NCI-H1105 treated with DMSO at 0.1 percent for 48 hours (cell line): ENCODE measurements at places on chromosomes 11 and 22.

DNA sequence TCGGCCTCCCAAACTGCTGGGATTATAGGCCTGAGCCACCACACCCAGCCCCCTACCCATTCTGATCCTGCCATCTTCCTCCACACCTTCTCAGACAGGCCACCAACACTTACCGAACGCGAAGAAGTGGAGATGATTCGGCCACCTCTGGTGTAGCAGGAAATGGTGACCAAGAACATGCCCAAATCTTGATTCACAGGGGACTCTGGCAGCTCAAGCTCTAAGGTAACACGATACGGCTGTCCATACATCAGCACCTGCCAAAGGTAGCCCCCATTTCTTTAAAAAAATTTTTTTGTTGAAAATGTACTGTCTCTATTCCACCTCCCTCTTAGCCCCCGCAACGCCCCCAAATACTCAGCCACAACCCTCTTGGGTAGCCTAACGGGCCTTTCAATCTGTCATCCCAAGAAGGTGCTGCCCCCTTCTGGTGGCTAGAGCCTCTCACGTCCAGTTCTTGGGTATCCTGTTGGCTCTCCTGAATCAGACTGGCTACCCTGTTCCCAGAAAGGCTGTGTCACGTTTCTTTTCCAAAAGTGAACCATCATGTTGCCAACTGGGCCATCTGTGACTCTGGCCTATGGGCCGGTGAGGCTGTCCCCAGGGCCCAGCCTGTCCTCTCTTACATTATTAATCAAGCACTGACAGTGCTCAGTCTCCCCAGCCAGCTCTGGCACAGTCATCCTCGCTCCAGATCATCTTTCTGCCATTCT is 5.3 kb upstream of the LRRN4CL start:
- DNase-seq = peak; percentile 58

- no peak for DNase-seq
Measured at GRCh38 chr22:49979587-49980264, 19.2 kb downstream of the PIM3 start.

- no peak for DNase-seq
Measured at GRCh38 chr22:35537232-35537631, 3.4 kb upstream of the RASD2 start.

DNA sequence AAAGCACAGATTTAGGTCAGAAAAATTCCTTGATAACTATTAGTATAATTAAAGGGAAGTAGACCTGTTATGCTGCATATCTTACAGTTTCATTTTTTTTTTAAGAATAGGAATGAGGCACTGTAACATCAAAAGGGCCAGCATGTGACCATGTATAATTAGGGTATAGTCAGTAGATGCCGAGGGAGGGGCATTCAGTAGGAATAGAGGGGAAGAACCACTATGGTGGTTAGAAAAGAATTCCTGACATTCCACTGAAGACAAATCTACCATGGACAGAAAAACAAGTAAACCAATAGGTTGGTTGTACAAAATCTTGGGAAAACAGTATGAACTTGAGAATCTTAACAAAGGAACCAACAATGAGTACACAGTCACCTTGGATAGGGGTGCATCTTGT is 78.4 kb upstream of the CCDC179 start:
- DNase-seq = no peak

GRCh38 chr22:42860968-42861367 is 3.9 kb upstream of the ARFGAP3 start:
- peak; percentile 58 for DNase-seq

DNA sequence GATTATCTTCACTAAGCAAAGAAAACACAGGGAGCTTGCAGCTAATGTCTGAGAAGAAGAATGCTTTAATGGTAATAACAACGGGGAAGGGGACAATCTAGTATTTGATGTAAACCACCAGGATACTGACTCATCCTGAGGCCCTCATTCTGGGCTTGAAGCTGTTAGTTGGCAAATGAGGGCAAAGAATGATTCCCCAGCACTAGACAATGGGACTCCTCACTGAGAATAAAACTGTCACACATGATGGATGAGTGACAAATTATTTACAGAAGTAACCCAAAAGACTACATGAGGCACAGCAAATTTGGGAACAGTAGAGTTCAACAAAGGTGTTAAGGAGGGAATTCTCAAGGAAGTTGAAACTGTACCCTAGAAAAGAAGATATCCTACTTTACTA is 76.3 kb downstream of the FAM168A start:
- no peak for DNase-seq

DNA sequence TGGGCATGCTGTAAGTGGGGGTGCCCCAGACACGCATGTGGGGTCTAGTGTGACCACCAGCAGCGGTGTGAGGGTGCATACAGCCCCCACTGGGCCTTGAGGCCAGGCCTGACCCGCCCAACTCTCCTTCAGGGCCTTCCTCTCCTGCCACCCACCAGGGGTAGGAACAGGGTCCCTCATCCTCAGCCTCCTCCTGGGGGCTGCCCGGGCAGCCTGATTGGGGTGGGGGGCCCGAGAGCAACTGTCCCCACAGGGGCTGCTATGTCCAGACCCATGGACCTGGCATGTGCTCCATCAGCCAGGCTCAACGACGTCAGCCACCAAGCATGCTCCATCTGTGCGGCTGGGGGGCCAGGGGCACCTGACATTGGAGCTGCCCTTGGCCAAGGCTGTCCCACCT is 27.2 kb downstream of the RTN4R start:
- DNase-seq = no peak

DNA sequence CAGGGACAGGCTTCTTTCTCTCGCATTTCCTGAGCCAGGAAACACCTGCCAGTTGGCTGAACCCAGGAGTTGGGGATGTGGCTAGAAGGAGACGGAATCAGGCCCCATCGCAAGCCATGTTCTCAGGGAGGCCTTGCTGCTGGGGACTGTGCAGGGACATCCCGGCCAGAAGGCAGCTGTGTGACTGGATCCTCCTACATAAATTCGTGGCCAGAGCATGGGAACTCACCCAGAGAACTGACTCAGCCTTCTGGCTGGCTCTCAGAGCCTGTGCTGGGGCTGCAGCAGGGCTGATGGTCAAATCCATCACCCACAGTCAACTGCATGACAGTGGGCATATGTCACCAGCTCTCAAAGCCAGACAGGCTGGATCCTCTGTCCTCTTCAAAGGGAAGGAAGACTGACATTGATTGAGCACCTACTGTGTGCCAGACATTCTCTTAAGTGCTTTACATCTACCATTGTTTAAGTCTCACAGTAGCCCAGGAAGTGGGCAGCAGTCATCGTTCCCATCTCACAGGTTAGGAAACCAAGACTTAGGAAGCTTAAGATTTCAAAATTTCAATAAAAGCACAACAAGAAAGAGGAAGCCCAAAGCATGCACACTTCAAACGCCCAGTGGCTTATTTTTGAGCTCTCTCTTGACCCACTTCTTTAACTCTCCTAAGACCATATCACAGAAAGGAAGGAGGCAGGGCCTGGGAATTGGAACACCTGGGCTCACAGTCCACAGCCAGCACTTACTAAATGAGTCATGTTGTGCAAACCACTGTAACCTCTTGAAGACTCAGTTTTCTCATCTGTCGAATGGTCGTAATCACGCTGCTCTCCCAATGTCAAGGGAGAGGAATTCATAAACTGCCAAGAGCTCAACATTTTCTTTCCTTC is 30.9 kb upstream of the CACNG2 start:
- no peak for DNase-seq

GRCh38 chr11:74257959-74258553 is 53.4 kb downstream of the P4HA3 start:
- no peak for DNase-seq

- DNase-seq = no peak
Measured at GRCh38 chr11:71946144-71946571, 17.3 kb downstream of the RNF121 start.

DNA sequence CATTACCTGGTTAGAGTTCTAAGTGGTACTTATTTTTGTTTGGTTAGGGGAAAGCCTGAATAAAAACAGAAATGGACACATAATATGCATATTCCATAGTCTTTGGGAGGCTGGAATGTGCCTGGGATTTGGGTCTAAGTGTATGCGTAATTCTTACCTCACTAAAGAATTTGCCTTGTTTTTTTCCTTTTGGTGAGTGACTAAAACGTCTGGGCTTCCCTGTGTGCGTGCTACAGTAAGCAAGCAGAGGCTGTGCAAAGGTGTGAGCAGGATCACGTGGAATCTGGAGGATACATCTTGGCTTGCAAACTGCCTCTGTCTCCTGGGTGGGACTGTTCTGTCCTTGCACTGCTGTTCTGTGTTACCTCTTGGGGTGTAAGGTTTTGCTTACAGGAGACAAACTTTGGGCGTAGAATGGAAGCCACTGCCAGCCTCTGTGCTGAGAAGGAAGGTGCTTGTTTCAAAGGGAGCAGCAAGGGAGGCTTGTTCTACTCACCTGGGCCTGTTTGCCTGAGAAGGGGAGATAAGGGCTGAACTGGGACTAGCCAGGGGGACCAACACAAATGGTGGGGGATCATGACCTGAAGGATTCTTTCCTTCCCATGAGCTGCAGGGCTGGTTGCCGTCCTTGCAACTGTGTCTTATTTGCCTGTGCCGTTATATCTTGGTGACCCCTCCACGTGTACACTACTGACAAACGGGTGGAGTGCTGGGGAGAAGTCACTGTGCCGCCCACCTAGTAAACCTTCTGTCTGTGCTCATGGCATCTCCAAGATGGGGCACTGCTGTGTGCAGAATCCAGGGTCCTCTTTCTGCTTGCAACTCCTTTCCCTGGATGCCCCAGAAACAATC is 4.5 kb downstream of the NEAT1 start:
- no peak for DNase-seq

GRCh38 chr11:65404210-65404609 is 17.8 kb downstream of the FRMD8 start:
- no peak for DNase-seq

GRCh38 chr11:38543986-38544385 is 1946.0 kb upstream of the RAG2 start:
- DNase-seq = no peak

DNA sequence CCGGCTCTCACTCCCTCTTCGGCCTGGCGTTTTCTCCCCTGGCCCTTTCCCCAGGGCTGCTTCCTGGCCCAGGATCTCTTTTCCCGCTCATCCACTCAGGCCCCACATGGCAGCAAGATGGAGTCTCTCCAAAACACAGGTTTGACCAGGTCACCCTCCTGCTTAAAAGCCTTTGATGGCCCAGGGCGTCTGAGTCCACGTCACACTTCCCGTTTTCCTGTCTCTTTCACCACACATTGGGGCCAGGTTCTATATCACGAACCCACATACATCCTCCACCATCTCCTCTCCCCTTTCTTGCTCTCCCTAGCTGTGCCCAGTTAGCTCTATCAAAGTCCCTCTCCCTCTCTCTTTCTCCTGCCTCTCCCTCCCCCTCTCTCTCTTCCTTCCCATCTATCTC is 7.8 kb upstream of the LRRC32 start:
- no peak for DNase-seq

- no peak for DNase-seq
Measured at GRCh38 chr11:11038352-11038751, 180.5 kb upstream of the ZBED5 start.

GRCh38 chr11:206002-206384 is 1.2 kb downstream of the BET1L start:
- no peak for DNase-seq

DNA sequence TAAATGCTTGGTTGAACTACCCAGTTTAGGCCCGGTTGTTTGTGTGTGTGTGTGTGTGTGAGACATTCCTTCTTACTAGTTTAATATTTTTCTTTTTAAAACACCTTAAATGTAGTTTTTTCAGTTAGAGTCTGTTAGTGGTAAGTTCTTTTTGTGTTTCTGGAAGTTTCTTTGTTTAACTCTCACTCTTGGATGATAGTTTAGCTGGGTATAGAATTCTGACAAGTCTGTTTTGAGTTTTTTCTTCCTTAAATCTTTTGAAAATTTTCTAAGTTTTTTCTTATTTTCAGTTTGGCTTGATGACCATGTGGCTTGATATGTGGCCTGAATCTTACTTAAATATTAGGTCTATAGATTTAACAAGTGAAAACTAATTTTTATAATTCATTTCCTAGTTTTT is 60.1 kb downstream of the PDE3B start:
- no peak for DNase-seq

DNA sequence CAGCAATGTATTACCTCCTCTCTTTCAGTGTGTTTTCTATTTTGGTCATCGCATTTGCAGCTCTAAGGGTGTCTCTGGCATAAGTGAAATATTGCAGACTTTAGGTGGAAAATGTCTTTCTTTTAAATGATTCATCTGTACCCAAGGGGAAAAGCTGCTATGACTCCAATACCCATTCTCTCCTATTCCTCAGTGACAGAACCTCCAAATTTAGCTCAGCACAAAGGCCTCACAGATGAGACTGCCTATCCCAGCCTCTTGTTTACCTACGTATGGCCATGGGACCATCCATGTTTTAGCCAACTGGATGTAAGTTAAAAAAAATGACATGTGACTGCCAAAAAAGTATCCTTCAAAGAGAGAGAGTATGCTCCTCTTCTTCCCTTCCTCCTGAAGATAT is 7.9 kb downstream of the MTMR2 start:
- DNase-seq = no peak

DNA sequence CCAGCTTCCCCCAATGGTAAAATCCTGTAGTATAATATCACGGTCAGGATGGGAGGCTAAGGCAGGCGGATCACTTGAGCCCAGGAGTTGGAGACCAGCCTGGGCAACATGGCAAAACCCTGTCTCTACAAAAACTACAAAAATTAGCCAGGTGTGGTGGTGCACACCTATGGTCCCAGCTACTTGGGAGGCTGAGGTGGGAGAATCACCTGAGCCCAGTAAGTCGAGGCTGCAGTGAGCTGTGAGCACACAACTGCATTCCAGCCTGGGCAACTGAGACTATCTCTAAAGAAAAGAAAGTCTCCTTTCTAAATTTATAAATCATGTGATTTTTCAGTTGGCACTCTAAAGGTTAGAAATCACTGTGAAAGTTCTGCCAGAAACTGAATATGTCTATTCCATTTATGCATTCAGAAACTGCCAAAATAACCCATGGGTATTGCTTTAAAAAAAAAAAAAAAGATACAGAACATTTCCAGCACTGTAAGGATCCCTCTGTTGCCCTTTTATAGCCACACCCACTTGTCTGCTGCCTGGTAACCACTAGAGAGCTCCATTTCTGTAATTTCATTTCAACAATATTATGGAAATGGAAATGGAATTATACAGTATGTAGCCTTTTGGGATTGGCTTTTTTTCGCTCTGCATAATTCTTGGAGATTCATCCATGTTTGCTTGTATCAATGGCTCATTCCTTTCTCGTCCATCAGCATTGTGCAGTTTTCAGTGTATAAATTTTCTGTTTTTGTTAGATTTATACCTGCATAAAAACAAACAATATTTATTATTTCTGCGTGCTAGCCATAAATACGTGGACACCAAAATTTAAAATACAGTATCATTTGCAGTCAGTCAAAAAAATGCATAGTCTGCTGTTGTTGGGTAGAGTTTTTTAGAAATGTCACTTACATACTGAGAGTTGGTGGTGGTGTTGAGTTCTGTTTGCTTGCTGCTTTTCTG is 9.4 kb downstream of the CDC45 start:
- DNase-seq = no peak

GRCh38 chr11:76206327-76207081 is at the start of gene WNT11:
WNT11 (minus strand) TSS chr11:76206502; CDS start chr11:76206407, 95 bp downstream.
- DNase-seq = peak; percentile 52
